ENCODE measurements at places on chromosomes 4 and X.

GRCh38 chr4:140138428-140138827, 15.6 kb downstream of the MAML3 start:
- no peak for DNase-seq

- no peak for DNase-seq
Observed at GRCh38 chrX:133783274-133783673, 202.1 kb downstream of the GPC3 start.

GRCh38 chr4:14100349-14100748, 472.8 kb upstream of the BOD1L1 start:
- DNase-seq: no peak

DNA sequence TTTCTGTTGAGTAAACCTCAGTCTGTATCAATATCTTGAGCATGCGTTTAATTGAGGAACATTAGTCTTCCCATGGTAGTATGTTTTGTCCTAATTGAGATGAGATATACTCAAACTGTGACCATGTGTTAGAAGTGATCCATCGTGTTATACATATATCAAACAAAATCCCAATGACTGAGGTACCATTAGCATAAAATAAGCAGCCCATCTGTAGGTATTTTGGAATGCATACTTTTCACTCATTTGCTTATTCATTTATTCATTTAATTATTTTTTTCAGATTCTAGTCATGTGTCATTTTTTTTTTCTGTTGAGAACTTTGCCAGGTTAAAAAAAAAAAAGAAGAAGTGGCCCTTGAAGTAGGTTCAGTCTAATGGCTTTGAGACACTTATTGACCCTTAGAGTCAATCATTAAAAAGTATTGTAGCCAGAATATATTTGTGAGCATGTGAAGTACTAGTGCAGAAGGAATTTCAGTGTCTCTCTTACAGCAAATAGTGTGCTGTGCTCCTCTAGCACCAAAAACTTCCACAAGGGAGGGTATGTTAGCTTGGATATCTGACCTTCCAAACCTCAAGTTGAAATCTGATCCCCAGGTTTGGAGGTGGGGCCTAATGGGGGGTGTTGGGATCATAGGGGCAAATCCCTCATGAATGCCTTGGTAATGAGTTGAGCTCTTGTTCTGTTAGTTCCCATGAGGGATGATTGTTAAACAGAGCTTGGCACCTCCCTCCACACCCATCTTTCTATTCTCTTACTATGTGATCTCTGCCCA, 130.8 kb upstream of the NPY2R start:
- DNase-seq: no peak
